ENCODE measurements at places on chromosomes 5 and 9. TPM values are rescaled to one million over a fixed set of nuclear protein-coding genes. Genes with fewer than 3 reads are reported as not detected.

DNA sequence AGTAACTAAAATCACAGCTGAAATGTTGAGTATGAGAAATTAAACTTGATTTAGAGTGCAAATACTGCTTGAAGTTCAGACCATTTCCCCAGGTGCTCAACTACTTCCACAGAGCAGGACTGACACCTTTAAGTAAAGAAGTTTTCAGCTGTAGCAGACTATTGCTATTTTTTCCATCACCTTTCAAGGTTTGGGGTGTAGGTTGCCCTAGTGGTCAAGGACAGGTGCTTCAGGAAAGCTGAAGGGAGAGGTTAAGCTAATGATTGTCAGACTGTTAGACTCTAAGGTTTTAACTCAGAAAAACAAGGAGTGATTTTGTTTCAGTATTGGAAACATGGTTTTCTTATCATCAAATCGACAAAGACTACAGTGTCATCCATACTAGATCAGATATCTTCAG is 162.1 kb downstream of the CCDC192 start:
- DNase-seq, result no peak

- no peak for DNase-seq
Measured at GRCh38 chr5:155783246-155783645, 543.7 kb upstream of the SGCD start.

GRCh38 chr5:84861306-84861705 is 476.6 kb upstream of the EDIL3 start:
- no peak for DNase-seq

GRCh38 chr5:113612060-113612496 is 98.6 kb downstream of the YTHDC2 start:
- no peak for DNase-seq

Gene AGXT2
- total RNA-seq, result not detected

DNA sequence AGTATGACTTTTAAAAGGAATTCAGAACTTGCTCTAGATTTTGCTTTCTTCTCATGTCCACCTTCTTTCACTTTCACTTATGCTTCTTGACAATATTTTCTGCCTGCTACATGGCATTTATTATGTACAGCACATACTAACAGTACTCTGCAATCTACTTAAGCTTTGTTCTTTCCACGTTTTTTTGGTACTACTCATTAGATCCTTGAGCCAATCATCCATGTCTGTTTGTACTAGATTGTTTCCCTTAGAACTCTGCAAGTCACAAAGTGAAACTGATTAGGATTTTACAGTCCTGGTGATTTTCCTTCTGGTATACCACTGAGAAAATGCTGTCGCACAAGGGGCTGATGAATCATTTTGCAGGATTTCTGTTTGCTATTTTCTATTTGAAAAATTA is 78.3 kb downstream of the PARP8 start:
- DNase-seq, result no peak

GRCh38 chr9:38685535-38685934 is 34.4 kb downstream of the FAM240B start:
- no peak for DNase-seq

GRCh38 chr5:124182133-124182532 is 564.3 kb downstream of the ZNF608 start:
- no peak for DNase-seq

Gene KIF3A
- 12.1 TPM for total RNA-seq

DNA sequence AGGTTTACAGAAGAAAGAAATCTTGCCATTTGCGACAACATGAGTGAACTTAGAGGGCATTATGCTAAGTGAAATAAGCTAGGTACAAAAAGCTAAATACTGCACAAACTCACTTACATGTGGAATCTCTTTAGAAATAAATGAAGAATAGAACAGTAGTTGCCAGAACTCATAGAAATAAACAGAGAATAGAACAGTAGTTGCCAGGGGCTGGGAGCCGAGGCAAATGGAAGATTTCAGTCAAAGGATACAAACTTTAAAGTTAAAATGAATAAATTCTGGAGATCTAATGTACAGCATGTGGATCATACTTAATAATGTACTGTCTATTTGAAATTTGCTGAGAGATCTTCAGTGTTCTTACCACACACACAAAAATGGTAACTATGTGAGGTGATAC is 63.4 kb downstream of the FAM81B start:
- no peak for DNase-seq

- DNase-seq, result no peak
Measured at GRCh38 chr5:136228136-136228757, 35.3 kb upstream of the SMIM32 start.

Gene FCHO2
- total RNA-seq, result 8.9 TPM

- no peak for DNase-seq
Measured at GRCh38 chr9:87282538-87282937, 215.1 kb upstream of the DAPK1 start.

DNA sequence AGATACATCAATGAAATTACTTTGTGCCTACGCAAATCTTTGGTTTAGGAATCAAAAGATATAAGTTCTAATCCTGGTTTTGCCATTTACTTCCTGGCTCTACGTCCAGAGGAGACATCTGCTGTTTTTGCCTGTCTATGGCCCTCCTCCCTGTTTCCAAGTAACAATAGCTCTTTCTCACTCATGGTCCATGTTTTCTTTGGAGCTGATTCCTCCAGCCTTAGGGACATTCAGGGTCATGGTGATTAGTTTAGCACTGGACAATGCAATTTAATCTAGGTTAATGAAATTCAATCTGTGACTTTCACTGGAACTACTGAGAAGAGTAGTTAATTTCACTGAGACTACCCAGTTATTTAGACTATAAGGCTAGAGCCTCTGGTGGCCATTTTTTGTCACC is 170.6 kb downstream of the SEMA6A start:
- DNase-seq, result no peak

DNA sequence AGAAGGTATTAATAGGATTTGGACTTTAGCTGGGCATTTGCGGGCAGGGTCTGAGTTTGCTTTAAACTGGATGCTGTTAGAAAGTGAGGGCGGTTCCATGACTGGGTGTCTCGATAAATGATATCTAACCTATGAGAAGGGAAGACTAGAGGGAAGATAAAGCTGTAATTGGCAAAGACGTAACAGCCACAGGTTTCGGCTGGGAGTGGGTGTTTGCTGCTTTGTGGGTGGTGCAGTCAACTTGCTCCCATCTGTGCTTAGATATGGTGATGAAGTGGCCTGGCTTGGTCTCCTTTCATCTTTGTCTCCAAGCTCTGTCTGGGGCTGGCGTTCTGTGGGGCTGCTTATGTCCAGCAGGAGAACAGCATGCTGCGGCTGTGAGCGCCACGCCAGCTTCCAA is 23.3 kb downstream of the OR2V1 start:
- no peak for DNase-seq

- no peak for DNase-seq
Measured at GRCh38 chr5:322281-322941, 897 bp downstream of the AHRR start.

GRCh38 chr9:93531374-93531773 is 45.0 kb upstream of the PHF2 start:
- DNase-seq, result no peak

GRCh38 chr9:114723931-114724330 is 41.9 kb upstream of the TEX48 start:
- DNase-seq, result peak; percentile 54

- DNase-seq, result no peak
Measured at GRCh38 chr5:176944268-176944667, 45.1 kb upstream of the HK3 start.

DNA sequence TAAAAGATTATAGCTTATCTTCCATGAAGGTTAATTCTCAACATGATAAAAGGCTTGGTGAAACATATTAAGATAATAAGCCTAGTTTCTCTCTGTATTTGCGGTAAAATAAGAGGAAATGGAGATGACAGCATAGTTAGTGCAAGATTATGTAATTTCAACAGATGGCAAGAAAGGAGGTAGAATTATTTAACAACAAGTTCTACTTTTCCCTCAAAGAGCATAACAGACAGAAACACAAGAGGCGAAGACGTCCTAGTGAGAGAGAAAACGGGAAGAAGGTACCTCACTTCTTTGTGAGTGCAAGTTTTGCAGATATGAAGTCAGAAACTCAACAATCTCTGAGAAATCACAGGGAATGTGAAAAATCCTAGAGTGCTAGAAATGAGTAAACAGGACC is 144.8 kb upstream of the ADCY2 start:
- DNase-seq, result no peak
